ENCODE measurements at places on chromosomes 3 and 15. TPM values are rescaled to one million over a fixed set of nuclear protein-coding genes. Genes with fewer than 3 reads are reported as not detected.

Gene GOLGA6L7
- total RNA-seq = not detected

Gene B3GALNT1
- total RNA-seq = 23.6 TPM

Gene TAGLN3
- total RNA-seq = 5.5 TPM

Gene CGNL1
- total RNA-seq = not detected

Gene LRRN1
- total RNA-seq = not detected

Gene ECE2
- total RNA-seq = not detected

Gene DNAH12
- not detected for total RNA-seq

Gene MORC1
- not detected for total RNA-seq

Gene SORD
- total RNA-seq = 25.5 TPM
